ENCODE measurements at places on chromosomes 4 and X.

GRCh38 chr4:93267747-93268146 is 560.8 kb upstream of the ATOH1 start:
- DNase-seq: no peak

- no peak for DNase-seq
These were observed 31.2 kb downstream of the SCARB2 start for GRCh38 chr4:76182463-76182862.

DNA sequence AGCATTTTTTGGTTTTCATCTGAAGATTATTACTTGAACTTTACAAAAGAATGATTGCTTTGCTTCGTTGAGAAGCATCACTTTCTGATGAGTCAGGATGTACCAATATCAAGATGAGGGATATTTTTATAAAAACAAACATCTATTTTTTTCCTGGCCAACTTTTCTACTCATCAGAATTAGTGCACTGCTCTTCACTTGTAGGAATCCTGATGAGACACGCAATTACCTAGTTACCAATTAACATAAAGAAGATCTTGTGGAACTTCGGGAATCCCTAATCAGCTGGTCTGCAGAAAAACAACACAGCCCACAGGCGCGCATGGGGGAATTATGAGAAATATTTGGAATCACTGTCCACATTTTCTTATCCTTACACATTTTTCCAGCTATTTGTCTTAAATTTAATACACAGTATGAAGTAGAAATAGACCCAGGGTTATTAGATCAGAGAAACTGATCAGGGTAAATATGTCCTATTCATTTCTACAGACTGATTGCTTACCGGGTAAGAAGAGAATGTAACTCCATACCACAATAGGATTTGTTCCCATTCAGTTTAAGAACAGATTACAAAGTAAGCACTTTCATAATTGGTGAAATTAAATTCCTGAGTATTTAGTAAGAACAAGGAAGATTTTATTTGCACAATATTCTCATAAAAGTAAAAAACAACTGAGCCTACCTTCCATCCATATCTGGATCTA is 50.9 kb downstream of the MFAP3L start:
- no peak for DNase-seq

- peak; percentile 37 for DNase-seq
These were observed 27.1 kb upstream of the SLC9B1 start for GRCh38 chr4:103046416-103047290.

GRCh38 chr4:75844151-75844662 is 58.0 kb downstream of the PPEF2 start:
- DNase-seq: peak; percentile 17

DNA sequence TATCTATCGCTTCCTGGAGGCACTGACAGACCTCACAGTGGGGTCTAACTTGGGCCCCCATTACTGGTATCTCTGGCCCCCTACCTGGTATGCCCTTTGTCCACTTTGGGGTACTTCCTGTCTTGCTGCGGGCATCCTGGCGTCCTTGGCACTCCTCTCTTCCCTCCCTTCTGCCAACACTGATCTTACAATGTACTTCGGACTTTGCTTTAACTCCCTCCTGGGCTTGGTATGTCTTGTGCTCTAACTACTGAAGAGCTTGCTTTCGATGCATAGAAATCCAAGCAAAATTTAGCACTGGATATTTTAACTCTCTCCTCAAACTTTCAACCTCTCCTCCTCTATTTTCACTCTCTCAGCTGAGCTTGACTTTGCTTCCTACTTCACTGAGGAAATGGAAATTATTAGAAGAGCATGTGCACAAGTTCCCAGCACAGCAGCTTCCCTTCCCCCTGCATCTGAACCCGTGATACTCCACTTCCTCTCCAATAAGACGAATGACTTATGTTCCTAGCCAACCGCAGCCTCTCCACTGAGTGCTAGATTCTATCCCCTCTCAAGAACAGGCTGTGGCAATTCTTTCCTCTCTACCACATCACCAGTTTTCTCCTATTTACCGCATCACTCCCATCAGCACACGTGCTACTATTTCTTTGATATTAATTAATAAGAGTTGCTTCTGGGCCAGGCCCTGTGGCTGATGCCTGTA is 52.9 kb downstream of the SUPT20HL2 start:
- DNase-seq: peak; percentile 77

- DNase-seq: no peak
These were observed 323.3 kb downstream of the STK32B start for GRCh38 chr4:5374592-5374991.

GRCh38 chr4:129092631-129093190 is 628 bp downstream of the SCLT1 start:
- no peak for DNase-seq
